ENCODE measurements at places on chromosomes 6 and 20.

GRCh38 chr20:18267815-18268214, 20.5 kb upstream of the ZNF133 start:
- DNase-seq = no peak

- no peak for DNase-seq
Observed at GRCh38 chr6:37496951-37497885, 2.5 kb downstream of the CCDC167 start.

- DNase-seq = no peak
Observed at GRCh38 chr20:40675599-40676221, 13.3 kb downstream of the MAFB start.

DNA sequence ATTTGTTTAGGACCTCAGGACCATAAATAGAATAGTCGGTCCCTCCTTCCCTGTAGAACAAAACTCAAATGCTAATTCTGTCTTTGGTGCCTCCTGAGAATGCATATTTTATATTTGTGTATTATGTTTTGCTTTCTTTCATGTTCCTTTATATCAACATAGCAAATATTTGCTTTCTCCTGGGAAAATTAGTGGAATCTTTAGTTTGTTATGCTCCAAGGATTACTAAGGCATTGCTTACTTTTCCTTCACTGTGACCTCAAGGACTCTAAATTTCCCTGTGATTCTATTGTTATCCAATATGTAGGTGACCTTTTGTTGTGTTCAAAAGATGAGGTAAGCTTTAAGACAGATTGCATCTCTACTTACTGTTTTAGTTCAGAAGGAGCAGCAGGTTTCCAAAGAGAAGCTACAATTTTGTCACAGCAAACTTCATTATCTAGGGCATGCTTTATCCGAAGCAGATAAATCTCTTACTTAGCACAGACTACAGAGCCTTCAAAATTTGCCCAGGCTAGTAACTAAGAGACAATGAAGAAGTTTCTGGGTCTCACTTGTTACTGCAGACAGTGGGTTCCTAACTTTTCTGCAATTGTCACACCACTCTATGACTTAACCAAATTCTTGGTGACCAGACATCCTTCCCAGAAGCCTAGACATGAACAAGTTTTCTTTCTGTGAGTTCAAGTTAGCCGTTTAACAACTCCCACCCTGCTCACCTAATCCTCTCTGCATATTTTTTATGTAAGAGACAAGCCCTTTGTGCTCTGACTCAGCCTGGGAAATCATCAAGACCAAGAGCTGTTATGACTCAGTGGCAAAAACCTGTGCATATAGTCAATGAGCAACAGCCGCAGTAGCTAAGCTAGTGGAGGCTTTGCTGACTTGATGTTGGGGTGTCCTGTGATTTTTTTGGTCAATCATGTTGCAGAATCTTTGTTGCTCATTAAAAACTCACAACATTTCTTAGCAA, 378.8 kb downstream of the QKI start:
- peak; percentile 41 for DNase-seq

DNA sequence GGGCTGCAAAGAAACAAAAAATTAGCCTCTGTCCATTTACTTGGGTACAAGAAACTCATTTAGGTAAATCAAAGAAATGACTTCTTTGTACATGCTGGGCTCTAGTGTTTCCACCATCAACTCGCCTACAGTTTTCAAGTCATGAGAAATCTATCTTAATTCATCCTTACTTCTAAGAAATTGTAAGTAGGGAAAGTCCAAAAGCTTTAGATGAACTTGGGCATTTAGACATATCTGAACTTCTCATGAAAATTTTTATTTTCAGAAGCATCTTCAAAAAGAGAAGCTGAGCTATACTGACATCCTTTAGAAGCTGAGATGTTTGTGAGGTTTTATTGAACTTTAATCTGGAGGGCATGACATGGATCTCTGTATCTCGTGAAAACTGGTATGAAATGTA, 117.3 kb downstream of the MYB start:
- DNase-seq = no peak

GRCh38 chr20:56676001-56676400, 46.9 kb downstream of the TFAP2C start:
- no peak for DNase-seq

- no peak for DNase-seq
Observed at GRCh38 chr6:37686111-37686510, 11.6 kb downstream of the MDGA1 start.

GRCh38 chr6:33632558-33633039, 11.5 kb downstream of the ITPR3 start:
- no peak for DNase-seq

- DNase-seq = no peak
Observed at GRCh38 chr20:8385247-8385646, 253.2 kb downstream of the PLCB1 start.

DNA sequence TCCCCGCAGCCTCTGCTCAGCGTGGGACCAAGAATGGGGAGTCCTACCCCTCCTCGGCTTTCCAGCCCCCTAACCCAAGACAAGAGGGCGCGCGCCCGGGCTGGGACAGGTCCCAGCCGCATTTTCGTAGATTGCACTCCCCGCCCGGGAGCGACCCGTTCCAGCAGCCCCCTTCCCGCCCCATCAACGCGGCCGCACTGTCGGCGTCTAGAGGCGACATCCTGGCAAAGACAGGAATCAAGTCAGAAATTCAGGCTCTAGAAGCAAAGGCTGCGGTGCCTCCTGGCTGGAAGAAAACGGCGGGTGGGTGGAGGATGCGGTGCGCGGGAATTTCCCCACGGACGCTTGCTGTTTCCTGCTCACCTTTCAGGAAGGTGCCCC, 957 bp downstream of the PROKR2 start:
- DNase-seq = no peak

DNA sequence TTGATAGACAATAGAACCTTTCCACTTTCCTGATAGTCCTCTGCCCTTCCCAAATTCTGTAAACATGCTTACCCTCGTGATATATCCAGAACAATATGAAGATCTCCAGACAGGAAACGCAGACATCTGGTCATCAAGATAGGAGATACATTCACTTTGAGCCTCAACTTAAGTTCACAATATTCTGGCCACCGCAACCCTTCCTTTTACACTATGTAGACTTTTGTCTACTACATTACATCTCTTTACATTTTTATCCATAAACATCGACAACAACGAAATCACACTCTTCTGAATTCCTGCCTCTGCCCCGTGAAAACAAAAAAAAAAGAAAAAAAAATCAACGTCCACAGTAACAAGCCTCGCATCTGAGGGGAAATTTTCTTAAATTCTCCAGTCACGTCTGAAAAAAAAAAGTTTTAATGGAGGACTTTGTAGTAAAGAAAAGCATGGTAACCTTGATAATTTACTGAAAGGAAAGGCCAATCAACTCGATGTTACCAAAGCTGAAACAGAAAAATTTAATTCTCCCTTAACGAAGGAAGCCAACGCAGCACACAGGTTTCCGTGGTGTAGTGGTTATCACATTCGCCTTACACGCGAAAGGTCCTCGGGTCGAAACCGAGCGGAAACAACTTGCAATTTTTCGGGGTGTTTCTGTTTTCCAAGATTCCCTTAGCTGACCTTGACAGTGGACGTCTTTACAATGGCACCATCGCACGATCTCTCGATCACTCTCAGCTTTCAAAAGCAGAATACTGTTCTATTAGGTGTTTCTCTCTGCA, 21.8 kb downstream of the POM121L2 start:
- no peak for DNase-seq

DNA sequence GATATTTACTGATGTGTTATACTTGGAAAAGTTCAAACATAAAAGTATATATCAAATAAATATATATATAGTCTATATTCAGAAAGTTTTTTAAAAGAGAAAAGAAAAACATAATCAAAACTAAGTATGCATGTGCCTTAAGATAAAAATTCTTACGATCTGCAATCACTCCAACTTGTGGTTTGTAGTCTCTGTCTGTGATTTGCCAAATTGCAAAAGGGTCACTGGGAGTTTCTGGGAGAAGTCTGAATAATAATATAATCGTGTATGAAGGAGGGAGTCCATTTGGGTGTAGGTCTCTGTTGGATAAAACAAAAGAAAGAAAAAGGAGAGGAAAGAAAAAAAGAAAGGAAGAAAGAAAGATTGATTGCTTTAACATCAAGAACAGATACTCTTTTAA, 92.4 kb downstream of the COL12A1 start:
- DNase-seq = no peak

- no peak for DNase-seq
Observed at GRCh38 chr6:148885925-148886845, 139.4 kb downstream of the UST start.

GRCh38 chr20:44026647-44027342, 112.1 kb downstream of the TOX2 start:
- DNase-seq = no peak

GRCh38 chr6:52834481-52834880, 6.1 kb downstream of the GSTA5 start:
- no peak for DNase-seq

DNA sequence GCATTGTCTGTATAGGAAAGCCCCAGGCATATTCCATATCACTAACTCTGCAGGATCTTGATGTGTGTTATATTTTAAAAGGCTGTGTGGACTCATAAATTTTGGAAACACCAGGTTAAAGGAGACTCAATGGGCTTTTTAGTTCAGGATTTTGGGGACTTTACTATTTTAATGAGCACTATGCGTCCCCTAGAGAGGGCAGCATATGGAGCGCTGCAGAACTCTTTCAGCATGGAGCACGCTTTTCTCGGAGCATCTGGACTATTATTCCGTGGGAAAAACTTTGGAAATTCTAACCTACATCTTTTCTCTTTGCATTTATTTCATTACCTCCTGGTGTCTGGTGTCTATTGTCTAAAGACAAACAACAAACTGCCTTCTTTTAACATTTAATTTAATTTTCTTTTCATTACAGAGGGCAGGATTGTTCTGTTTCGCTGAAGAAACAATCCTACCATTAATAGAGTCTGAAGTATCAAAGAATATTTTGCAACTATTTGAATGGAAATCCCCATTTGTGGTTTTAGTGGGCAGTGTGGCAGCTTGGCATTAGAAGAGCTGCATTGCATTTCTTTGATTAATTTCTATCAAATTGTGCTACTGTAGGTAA, 399.9 kb upstream of the HSF2 start:
- no peak for DNase-seq

Data from non-pigmented ciliary epithelial cell (primary cell).